ENCODE measurements at places on chromosomes 16 and 17.

- no peak for DNase-seq
Observed at GRCh38 chr16:80703131-80704071, 101.0 kb downstream of the CDYL2 start.

GRCh38 chr17:1179818-1180742, at the start of gene ABR:
TSS of gene ABR (minus strand) at chr17:1179981. CDS start at chr17:1179727, 254 bp downstream.
- DNase-seq, result peak; percentile 36

- DNase-seq, result no peak
Observed at GRCh38 chr16:9225527-9226316, 134.3 kb downstream of the HAPSTR1 start.

GRCh38 chr16:66924527-66925321, 611 bp downstream of the RRAD start:
- DNase-seq, result peak; percentile 46

- DNase-seq, result no peak
Observed at GRCh38 chr16:8402981-8403843, 187.1 kb downstream of the TMEM114 start.

- peak; percentile 74 for DNase-seq
Observed at GRCh38 chr17:35094902-35095301, 24.8 kb downstream of the RAD51D start.

DNA sequence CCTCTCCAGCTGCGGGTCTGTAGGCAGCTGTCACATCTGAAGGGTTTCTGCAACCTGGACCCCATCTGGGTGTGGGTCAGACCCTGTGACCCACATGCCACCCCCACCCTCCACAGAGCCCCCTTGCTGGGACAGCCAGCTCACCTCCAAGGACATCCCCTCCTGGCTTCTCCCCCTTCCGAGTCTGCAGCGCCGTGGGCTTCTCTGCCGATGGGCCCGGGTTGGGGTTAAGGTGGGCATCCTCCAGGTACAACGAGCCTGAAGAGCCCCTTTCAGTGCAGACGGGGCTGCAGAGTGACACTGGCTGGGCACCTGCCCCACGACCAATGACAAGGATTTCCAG, 28.9 kb downstream of the OR1D5 start:
- no peak for DNase-seq

- no peak for DNase-seq
Observed at GRCh38 chr17:56995766-56996165, 17.8 kb downstream of the SCPEP1 start.

DNA sequence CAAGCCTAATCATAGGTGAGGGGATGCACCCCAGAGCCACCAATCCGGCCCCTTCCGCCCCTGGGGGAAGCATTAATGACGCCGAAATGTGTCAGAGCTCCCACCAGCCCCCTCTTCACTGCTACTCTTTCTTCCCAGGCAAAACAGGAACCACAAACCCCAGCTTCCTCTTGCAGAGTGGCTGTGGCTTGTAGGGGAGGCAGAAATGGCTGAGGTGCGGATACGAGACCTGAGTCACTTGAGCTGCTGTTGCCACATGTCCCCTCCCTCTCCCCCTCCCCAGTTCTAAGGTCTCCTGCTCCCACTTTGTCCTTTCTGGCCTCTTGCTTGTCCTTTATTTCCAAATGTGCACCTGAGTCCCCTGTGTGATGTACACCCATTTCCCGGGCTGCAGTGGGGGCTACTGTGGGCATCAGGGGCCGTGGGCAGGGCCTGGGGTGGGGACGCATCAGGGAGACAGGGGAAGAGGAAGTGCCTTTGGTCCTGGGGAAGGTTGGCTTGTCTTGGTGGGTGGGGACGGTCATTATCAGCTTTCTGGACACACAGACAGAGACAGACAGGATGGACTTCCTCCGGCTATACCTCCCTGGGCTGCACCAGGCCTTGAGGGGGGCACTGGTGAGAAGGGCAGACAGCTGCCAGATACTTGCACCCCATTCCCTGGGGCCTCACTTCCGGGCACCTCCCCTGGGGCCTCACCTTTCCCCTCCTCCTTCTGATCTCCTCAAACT, at the start of gene APOBR:
APOBR (plus strand) TSS at position 523 of the 731 bp plus-strand sequence; CDS start at position 562, 39 bp downstream.
- DNase-seq, result peak; percentile 97

GRCh38 chr17:8894673-8895578, 27.5 kb upstream of the PIK3R6 start:
- DNase-seq, result peak; percentile 44

- DNase-seq, result no peak
Observed at GRCh38 chr17:83041305-83041704, 38.1 kb upstream of the METRNL start.

GRCh38 chr17:33595828-33596227, 302.7 kb upstream of the ASIC2 start:
- no peak for DNase-seq

- DNase-seq, result no peak
Observed at GRCh38 chr16:63461248-63461841, 1425.1 kb upstream of the CDH8 start.

GRCh38 chr17:63190821-63191370, 224.9 kb downstream of the TANC2 start:
- no peak for DNase-seq

GRCh38 chr16:51888016-51888415, 658.9 kb downstream of the TOX3 start:
- no peak for DNase-seq

GRCh38 chr17:41551365-41551764, 20.5 kb downstream of the KRT9 start:
- DNase-seq, result no peak

DNA sequence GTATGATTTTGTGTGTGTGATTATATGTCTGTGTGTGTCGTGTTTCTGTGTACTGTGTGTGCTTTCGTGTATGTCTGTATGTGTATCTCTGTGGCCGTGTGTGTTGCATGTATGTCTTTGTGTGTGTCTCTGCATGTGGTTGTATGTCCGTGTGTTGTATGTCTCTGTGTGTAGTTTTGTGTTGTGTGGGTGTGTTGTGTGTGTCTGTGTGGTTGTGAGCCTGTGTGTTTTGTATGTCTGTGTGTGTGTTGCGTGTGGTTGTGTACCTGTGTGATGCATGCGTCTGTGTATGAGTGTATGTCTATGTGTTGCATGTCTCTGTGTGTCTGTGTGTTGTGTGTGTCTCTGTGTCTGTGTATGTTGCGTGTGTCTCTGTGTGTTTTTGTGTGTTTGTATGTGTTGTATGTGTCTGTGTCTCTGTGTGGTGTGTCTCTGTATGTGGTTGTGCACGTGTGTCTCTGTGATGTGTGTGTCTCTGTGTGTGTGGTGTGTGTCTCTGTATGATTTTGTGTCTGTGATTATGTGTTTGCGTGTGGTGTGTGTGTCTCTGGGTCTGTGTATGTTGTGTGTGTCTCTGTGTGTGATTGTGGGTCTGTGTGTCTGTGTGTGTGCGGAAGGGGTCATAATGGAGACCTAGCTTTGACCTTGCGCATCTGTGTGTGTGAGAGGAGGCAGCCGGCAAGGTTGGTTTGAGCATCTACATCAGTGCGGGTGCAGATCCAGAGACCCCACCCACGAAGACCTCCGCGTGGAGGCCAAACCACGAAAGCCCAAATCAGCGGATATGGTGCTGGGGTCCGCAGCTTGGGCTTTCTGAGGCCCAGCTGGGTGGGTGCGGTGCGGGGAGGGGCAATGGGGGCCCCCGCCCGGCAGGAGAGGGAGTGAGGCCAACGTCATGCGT, 212.6 kb upstream of the GSE1 start:
- no peak for DNase-seq

DNA sequence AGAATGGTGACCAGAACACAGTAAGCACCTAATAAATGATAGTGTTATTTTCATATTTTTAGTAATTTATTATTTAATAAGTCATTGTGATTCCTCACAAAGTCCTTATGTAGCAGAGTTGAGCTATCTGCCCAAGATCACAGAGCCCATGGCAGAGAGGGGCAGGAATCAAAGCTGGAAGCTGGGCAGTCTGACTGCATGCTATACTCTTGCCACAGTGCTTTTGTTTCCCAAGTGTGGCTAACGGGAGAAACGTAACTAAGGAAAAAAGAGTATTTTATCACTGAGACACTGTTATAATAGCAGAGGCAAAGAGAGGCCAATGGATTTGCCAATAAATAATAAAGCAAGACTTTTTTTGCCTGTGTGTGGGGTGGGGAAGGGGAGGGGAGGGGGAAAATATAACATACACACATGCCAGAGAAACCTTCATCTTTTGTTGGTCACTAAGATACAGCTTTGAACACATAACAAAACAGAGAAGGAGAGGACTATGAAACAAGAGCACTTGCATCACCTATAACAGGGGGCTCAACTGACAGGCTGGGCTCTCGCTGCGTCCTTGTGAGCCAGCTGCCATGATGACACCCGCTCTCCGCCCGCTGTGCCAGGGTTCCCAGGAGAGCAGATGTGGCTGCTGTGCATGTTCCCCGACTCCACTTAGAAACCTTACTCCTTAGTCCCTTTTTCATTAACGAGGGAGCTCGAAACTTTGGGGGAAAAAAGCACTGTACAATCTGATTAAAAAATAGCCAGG, 10.1 kb downstream of the CSNK2A2 start:
- no peak for DNase-seq

DNA sequence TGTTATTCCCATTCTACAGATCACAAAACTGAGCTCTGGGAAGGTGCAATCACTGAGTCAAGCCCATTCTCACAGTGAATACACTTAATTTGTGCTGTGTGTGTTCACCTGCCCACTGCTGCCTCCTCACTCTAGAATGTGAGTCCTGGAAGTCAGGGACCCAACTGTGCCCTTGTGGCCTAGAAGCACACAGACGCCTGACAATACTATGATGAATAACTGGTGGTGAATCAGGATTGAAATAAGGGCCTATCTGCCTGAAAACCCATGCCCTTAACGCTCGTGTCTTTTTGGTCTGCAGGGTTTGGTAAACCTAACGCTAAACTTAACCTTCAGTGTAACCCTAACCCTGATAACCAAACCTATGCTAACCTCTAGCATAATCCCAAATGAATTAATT, 80.3 kb downstream of the ZNF423 start:
- no peak for DNase-seq

DNA sequence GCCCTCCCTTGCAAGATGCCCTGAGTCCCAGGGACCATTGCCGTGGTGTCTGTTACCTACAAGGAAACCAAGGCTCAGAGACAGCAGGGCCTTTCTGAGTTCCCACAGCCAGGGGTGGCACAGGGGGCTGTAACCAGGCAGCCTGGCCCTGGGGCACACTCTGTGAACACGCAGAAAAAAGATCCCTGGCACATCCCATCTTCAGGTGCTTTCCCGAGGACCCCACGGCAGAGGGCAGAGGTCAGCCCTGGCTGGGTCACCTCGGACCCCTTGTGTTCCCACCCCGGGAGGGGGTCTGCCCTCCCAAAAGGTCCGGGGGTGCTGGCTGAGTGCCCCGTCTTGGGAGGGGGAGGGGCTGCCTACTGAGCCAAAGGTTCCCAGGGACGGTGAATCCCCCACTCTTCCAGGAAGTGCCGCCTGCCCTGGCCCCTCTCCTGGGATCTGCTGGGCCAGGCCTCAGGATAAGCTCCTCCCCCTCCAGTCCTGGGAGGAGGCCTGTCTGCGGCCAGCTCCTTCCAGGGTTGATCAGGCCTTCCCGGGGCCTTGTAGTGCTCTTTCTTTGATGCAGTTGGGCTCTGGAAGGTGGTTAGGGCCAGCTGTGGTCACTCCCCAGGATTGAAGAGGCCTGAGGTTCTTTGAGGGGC, 8.1 kb downstream of the GLIS2 start:
- no peak for DNase-seq

- no peak for DNase-seq
Observed at GRCh38 chr17:70577456-70577855, 408.1 kb downstream of the KCNJ2 start.

GRCh38 chr17:4530799-4531730, 24.1 kb downstream of the MYBBP1A start:
- DNase-seq, result no peak

GRCh38 chr17:9780552-9780951, 10.8 kb downstream of the DHRS7C start:
- no peak for DNase-seq

DNA sequence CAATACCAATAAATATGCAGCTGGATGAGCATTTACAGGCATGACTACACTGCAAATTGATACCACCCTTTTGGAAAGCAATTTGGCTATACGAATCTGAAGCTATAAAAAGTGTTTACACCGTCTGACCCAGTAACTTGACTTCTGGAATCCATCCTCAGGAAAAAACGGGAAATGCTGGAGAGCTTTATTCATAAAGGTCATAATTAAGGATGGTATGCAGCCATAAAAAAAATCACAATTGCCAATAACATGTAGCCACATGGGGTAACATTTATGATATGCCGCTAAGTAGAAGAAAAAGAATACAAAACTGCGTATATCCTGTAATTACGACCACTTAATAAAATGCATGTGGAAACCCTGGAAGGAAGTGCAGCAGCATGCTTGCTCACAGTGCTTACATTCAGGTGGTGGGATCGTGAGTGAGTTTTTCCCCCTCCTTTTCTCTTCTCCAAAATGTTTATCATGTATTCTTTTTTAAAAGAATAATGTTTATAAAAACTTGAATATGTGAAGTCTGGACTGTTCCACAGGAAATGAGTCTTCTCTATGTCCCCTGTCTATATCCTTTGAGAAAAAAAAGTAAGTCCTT, 34.2 kb downstream of the COPRS start:
- DNase-seq, result no peak

GRCh38 chr16:58485184-58485887, 14.6 kb upstream of the NDRG4 start:
- no peak for DNase-seq

DNA sequence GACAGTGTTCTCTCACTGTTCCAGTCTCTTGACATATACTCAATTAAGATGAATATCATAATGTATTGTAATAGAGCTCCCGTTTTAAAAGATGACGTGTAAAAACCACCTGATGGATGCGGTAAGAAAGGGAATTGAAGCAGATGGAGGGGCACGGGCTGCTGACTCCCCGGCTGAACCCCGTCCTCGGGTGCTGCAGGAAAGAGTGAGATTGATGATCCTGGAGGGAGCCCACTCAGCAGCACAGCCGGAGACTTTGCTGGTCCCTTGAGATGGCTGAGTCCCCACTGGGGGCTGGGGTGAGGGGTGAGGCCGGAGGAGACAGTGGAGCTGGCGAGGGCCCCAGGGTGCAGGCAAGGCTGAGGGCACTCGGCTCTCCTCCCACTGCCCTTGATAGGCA, 217.4 kb downstream of the RPTOR start:
- DNase-seq, result no peak

DNA sequence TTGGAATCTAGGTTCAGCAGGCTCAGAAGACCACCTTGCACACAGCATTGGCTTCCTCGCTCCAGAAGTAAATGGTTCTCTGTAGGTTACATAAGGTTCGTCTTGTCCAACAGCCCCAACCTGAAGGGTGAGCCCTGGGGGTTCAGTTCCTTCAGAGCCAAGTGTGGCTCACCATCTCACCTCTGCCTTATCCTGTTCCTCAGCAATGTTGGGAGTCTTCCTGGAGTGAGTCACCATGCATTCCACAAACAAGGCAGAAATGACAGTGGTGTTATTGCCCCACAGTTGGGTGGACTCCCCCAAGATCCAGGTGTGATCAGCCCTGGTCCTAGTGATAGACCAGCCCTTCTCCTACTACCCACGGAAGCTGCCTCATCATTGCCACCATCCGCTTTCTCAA, 26.8 kb upstream of the SMPD3 start:
- DNase-seq, result no peak

- DNase-seq, result no peak
Observed at GRCh38 chr17:75398279-75398678, 7.2 kb downstream of the GRB2 start.
